CD4-positive, alpha-beta memory T cell (primary cell): ENCODE measurements at places on chromosomes 1 and 21.

DNA sequence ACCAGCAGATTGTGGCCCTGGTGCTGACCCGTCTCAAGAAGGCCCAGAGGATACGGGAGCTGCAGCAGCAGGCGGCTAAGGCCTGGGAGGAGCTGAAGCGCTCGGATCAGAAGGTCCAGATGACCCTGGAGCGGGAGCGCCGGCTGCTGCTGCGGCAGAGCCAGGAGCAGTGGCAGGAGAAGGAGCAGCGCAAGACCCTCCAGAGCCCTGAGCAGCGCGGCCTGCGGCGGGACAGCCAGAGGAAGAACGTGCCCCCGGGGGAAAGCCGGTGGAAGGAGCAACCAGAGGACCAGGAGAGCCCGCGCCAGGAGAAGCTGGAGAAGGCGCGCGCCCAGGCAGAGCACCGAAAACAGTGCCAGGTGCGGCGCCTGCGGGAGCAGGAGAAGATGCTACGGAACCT, 1.0 kb downstream of the CCDC185 start:
- no peak for DNase-seq

- DNase-seq = no peak
Measured at GRCh38 chr1:8376358-8376840, 58.5 kb downstream of the SLC45A1 start.

DNA sequence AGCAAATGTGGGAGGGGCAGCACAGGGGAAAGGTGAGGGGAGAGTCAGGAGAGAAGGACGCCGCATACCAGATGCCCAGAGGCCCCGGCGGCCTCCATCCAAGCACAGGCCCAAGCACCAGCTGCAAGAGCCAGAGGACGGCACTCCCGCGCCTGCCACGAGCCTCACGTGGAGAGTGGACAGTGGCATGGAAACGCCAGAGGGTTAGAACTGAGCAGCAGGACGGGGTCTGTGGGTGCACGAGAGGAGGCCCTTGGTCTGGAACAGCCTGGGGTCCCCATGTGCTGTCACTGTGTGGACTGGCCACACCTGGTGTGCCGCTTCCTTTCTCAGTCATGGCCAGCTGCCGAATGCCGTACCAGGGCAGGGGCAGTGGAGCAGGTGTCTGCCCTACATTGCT, 68.7 kb downstream of the AGPAT3 start:
- DNase-seq = no peak

GRCh38 chr1:150529017-150529416, 13.5 kb downstream of the FALEC start:
- no peak for DNase-seq

GRCh38 chr1:147215540-147215916, 9.6 kb downstream of the FMO5 start:
- DNase-seq = no peak

GRCh38 chr1:162823231-162823630, 32.7 kb downstream of the HSD17B7 start:
- peak; percentile 2 for DNase-seq

DNA sequence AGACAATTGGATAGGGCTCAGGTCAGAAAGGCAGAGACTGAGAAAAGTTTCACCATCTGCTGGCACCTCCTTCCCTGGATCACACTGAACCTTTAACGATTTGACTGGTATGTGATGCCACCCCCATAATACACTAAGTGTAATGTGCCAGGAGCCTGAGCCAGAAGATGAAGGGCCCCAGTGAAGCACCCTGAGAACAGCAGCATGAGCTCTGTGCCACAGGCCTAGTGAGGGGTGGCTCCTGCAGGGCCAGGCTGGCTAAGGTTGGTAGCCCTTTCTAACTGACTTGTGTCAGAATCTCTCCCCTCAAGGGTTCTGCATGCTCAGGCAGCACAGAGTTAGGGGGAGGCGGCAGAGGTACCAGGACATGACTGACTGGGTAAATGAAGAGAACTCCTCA, 38.9 kb downstream of the ARHGEF11 start:
- DNase-seq = no peak

GRCh38 chr1:86648255-86648654, 56.1 kb upstream of the SH3GLB1 start:
- DNase-seq = no peak

- DNase-seq = no peak
Measured at GRCh38 chr1:92791487-92792066, 6.7 kb upstream of the EVI5 start.

GRCh38 chr1:152111515-152111968, 3.7 kb downstream of the TCHH start:
- DNase-seq = peak; percentile 16

- DNase-seq = no peak
Measured at GRCh38 chr1:85850238-85850637, 142.0 kb upstream of the ZNHIT6 start.

DNA sequence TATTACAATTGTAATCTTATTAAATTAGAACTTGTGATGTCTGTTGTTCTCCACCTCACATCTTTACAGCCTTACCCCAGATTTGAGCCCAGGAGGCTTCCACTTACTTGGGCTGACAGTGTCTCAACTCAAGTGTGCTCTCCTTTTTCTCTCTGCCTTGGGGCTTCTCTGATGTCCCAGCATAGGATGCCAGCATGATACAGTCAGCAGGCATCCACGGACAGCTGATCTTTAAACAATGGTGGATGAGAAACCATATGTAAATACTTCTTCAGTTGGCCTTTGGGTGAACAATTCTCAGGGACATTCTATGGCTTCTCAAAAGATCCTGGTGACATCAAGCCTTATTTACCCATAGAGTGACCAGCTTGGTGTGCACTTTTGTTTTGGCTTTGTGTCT, 107.6 kb upstream of the GORAB start:
- DNase-seq = no peak

DNA sequence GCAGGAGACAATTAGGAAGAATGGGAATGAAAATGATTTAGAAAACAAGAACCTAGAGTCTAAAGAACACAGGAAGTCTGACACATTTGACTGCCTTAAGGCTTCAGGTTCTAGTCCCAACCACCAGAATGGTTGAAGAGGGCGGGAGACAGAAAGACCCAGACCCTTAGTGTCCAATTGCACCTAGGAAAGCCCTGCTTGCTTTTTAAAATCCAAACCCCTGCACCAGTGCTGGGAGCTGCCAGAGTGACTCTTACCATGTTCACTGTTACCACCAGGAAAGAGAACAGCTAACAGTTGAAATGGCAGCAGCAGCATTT, 265 bp downstream of the CD1B start:
- no peak for DNase-seq

DNA sequence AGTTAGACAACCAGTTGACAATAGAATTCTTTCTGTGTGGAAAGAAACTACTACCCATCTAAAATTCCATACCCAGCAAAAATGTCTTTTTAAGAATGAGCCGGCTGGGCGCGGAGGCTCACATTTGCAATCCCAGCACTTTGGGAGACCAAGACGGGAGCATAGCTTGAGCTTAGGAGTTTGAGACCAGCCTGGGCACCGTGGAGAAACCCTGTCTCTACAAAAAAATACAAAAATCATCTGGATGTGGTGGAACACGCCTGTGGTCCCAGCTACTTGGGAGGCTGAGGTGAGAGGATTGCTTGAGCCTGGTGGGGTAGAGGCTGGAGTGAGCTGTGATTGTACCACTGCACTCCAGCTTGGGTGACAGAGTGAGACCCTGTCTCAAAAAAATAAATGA, 79.2 kb downstream of the SCCPDH start:
- DNase-seq = no peak

DNA sequence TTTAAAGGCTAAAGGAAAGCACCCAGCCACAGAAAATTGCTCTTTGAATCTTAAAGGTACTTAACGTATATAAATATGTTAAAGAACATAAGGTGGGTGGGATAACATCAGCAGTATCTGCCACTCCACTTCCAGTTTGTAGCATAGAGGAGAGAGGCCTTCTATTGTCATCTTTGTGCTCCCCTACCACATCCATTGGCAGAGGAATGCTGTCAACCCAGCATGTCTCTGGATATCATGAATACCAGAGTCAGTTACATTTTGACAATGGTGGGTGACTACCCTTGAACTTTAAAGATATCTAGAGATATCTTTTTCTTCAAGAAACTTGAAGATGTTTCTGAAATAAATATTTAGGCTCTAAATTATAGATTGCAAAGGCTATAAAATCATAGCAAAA, 283.2 kb upstream of the LRRC7 start:
- no peak for DNase-seq

GRCh38 chr1:63794354-63794753, 20.5 kb downstream of the ROR1 start:
- DNase-seq = no peak

- DNase-seq = no peak
Measured at GRCh38 chr21:44513389-44514217, 26.4 kb downstream of the KRTAP10-1 start.

GRCh38 chr1:40763742-40764532, 19.6 kb upstream of the KCNQ4 start:
- no peak for DNase-seq

DNA sequence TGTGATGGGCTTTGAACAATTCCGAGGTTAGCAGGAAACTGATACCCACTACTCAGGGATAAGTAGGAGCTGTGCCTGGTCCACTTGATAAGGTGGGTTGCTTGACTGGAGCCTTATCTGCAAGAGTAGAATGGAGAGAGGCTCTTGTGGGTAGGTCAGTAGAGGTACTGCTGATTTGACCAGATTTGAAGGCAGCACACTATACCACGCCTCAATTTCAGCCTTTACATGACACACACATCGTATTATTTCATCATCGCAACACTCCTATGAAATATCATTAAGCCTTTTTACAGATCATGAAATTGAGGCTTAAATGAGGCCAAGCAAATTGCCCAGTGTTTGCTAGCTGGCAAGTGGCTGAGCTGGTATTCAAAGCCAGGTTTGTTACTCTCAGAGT, 69.6 kb downstream of the KCNJ15 start:
- DNase-seq = no peak

DNA sequence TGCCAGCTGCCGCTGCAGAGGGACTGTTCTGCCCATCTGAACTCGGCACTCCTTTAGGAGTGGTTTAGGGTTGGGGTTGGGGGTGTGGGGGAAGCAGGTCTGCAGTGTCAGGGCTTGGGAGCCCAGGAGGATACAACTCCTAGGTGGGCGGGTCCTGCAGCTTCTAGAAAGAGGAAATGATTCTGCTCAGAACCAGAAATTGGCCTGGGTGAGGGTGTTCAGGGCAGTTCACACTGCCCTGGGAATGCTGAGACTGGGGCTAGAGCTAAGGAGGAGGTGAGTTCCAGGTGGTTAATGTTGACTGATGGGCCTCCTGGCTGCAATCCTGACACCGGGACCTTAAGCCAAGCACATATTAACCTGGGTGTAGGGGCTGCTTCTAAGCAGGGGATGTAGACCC, 4.8 kb upstream of the SLC26A9 start:
- DNase-seq = no peak

DNA sequence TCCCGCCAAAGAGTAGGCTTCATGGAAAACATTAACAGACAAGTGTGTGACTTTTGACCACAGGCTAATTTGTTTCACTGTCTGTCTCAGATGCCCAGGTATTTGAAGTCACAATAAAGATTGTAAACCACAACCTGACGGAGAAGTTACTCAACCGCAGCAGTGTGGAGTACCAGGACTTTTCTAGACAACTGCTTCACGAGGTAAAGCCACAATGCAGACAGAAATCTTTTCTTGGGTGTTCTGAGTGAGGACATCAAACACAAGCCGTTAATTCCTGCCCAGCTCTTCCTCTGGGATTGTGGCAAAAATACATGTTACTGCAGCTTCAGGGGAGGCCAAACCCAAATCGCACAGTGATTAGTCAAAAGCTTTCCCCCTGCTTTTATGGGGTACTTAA, 31.0 kb downstream of the UMODL1 start:
- DNase-seq = no peak

DNA sequence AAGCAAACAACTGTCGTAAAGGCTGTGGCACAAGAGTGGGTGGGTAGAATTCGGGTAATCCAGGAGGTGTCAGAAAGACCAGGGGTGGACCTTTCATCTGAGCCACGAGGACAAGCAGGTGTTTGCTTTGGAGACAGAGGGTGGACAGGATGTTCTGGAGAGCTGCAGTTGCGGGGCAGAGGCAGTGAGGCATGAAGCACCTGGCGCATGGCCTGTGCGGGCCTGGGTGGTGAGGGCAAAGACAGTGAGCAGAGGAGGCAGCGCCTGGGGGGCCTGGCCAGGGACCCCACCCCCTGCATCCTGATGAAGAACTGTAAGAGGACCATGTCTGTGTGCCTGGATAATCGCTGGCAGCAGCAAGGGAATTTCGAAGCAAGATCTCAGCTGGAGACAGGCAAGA, 24.9 kb downstream of the KIF26B start:
- DNase-seq = no peak

DNA sequence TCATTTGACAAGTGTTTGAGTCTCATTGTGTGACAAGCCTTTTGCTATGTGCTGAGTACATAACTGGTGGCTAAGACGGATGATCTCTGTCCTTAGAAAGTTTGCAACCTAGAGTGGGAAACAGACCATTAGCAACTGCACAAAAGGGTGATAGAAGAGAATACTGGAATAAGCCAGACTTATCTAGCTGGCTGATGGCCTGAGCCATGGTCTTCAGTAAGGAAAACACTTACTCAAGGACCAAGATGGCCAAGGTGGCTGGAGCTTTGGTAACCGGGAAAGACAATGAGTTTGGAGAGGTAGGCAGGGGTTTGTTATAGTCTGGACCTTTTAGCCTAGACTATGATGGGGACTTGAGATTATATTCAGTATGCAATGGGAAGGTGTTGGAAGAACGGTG, 1.6 kb upstream of the TAF12 start:
- DNase-seq = no peak

DNA sequence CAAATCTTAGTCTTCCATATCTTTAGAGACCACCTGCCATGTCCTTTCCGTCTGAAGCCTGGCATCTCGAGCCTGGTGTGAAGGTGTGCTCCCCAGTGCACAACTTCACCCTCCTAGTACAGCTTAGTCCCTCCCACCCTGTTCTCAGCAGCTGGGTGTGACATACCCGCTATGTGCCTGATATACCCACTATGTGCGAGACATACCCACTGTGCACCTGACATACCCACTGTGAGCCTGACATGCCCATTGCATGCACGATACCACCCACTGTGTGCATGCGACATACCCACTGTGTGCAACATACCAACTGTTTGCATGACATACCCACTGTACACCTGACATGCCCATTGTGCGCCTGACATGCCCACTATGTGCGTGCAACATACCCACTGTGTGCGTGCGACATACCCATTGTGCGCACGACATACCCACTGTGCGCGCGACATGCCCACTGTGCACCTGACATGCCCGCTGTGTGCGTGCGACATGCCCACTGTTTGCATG, 3.0 kb upstream of the RRP1 start:
- DNase-seq = no peak

GRCh38 chr1:65791801-65792668, 660 bp upstream of the PDE4B start:
- no peak for DNase-seq

- DNase-seq = no peak
Measured at GRCh38 chr1:66207484-66207883, 326.5 kb upstream of the SGIP1 start.
